A549 treated with RU486 at 1 μM for 4 hours (cell line): ENCODE measurements at places on chromosomes 6 and 20. TPM values are rescaled to one million over a fixed set of nuclear protein-coding genes. Genes with fewer than 3 reads are reported as not detected.

The CALHM4 gene
- total RNA-seq, result not detected in 5 replicates

The WFDC5 gene
- total RNA-seq, result not detected in 5 replicates

The TPD52L1 gene
- total RNA-seq, result 43.8 to 50.6 TPM (median 47.9 TPM) in 5 replicates

The SNAP25 gene
- 9.3 to 20.3 TPM (median 18.1 TPM) in 5 replicates for total RNA-seq

The COL9A3 gene
- 0.18 to 0.87 TPM (median 0.43 TPM) in 5 replicates for total RNA-seq

The BTNL2 gene
- not detected in 5 replicates for total RNA-seq

The PSORS1C1 gene
- 3.0 to 4.4 TPM (median 4.1 TPM) in 5 replicates for total RNA-seq

The SCRT2 gene
- total RNA-seq, result not detected in 5 replicates

The ZNF292 gene
- 2.3 to 4.2 TPM (median 3.2 TPM) in 5 replicates for total RNA-seq

The GSTA3 gene
- total RNA-seq, result not detected in 5 replicates
